NCI-H1436 treated with DMSO at 0.1 percent for 48 hours (cell line): ENCODE measurements at places on chromosomes 13 and 19.

DNA sequence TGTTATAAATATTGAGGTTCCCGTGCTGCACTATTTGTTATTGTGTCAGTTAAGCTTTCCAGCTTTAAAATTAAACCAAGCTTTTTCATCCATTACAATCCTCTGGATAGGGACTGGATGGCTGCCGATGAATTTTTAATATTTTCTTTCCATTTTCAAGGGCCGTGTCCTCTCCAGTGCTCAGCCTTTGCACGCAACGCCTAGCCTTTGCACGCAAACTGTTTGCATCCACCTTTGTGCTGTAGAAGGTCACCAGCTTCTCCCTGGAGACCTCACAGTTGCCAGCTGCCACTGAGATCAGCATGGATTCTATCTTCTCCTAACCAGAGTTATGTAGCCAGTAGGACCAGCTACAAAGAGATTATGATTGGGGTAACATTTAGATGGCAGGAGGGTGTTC, 240.5 kb downstream of the SLC7A1 start:
- no peak for DNase-seq

DNA sequence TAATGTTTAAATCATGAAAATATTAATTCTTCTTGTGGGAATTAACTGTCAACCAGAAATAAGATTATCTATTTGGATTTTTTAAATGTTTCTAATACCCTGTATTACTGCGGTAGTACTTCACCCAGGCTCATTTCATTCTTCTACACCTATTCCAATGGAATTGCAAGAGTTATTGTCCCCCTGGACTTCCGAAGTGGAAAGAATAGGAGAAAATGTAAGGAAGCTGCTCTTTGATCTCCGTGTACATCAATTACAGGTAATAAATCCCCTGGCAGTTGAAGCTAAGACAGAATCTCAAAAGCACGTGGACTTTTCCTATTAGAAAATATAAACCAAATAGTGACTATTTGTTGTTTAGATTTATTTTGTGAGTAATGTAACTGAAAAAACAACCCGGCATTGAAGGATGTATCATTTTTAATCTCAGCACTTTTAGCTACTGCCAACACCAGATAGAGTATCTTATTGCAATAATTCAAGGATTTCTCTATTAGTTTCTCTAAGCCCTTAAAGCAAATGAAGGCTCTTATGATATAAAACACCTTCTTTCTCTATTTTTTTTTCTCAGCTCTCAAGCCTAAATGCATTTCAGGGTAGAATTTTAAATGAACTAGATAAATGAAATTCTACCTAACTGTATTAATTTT, 77.3 kb downstream of the MZT1 start:
- DNase-seq, result no peak

DNA sequence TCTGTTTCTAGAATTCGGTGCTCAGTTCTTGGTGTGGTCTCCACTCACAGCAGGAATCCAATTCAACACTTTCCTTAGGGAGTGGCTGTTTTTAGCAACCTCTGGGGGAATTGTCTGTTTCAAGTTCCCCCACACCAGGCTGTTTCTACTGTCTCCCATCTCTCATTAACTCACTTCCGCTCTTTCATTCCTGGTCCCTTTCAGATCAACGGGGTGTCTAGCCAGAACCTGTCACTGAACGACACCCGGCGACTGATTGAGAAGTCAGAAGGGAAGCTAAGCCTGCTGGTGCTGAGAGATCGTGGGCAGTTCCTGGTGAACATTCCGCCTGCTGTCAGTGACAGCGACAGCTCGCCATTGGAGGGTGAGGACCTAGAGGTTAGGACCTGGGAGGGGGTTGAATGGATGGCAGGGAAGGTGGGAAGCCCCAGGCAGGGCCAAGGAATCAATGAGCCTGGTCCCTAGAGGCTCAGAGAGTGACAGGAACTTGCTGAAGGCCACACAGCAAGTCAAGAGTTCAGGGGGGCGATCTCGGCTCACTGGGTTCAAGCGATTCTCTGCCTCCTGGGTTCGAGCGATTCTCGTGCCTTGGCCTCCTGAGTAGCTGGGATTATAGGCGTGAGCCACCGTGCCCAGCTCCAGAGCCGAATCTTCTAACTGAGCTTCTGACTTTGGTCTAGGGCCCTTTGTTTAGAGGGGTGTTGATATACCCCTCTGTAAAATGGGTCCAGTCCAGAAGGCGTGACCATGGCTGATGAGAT, 25.5 kb downstream of the TJP3 start:
- no peak for DNase-seq

GRCh38 chr13:110912651-110913051, 2.2 kb downstream of the ANKRD10 start:
- no peak for DNase-seq

DNA sequence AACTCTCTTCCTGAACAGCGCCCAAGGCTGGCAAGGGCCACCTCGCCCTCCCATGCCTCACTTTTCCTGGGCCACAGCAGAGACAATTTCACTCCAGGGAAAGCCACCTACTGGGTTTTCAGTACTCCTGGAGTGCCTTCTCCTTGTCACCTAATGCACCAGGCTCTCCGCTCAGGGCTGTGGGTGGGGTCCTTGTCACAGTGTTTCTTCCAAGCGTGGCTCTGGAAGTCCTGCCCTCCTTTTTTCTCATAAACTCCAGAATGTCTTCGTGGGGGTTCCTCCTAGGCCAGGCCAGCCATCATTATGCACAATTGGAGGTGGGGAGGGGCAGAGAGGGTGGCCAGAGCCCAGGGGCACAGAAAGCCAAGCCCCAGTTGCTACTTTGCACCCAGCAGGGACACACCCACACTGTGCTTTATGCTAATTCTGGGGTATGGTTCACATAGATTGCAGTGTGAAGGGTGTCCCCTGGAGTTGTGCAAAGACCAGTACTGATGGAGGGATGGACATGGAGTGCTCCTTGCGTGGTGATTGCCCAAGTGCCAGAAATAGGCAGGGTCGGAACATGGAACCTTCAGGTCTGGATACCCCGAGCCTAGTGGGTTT, 78.8 kb downstream of the CHST8 start:
- no peak for DNase-seq

DNA sequence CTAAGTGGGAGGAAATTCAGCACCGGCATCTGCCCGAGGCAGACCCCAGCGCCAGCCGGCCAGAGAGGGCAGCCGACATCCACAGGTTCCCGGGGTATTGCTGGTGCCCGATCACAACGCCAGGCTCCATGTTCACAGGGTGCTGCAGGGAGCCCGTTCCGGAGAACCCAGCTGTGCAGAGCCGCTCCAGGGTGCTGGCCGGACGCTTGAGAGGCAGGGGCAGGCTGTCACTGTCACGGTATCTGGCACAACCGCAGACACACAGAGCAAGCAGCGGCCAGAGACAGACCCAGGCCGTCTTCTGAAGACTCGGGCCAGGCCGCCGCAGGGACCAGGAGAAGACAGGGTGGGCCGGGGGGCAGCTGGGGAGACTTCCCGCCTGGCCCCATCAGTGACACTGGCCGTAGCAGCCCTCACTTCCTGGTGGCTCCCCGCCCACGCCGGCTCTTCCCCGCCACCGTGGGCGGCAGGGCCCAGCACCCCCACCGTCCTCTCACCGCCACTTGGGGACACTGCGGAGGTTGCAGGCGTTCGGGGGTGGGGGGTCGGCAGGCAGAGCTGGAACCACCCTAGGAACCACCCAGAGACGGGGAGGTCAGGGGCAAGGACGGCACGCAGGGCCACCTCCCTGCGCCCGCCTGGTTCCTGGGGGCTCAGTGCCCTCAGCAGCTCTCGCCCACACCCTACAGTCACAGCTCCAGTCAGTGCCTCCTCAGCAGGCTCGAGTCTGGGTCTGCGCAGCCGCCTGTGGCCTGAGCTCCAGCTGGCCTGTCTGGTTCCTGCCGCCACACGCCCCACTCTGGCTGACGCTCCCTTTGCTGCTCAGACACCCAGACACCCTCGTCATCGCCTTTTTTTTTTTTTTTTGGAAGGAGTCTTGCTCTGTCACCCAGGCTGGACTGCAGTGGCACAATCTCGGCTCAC, 3.8 kb downstream of the RNF126 start:
- DNase-seq, result no peak

- DNase-seq, result no peak
Observed at GRCh38 chr19:10625762-10626138, 397 bp downstream of the SLC44A2 start.

- DNase-seq, result no peak
Observed at GRCh38 chr13:33615436-33615835, 202.5 kb upstream of the RFC3 start.

GRCh38 chr19:44848036-44848811, 2.1 kb downstream of the NECTIN2 start:
- DNase-seq, result no peak

GRCh38 chr13:36979361-36980050, 19.6 kb downstream of the ALG5 start:
- DNase-seq, result no peak

DNA sequence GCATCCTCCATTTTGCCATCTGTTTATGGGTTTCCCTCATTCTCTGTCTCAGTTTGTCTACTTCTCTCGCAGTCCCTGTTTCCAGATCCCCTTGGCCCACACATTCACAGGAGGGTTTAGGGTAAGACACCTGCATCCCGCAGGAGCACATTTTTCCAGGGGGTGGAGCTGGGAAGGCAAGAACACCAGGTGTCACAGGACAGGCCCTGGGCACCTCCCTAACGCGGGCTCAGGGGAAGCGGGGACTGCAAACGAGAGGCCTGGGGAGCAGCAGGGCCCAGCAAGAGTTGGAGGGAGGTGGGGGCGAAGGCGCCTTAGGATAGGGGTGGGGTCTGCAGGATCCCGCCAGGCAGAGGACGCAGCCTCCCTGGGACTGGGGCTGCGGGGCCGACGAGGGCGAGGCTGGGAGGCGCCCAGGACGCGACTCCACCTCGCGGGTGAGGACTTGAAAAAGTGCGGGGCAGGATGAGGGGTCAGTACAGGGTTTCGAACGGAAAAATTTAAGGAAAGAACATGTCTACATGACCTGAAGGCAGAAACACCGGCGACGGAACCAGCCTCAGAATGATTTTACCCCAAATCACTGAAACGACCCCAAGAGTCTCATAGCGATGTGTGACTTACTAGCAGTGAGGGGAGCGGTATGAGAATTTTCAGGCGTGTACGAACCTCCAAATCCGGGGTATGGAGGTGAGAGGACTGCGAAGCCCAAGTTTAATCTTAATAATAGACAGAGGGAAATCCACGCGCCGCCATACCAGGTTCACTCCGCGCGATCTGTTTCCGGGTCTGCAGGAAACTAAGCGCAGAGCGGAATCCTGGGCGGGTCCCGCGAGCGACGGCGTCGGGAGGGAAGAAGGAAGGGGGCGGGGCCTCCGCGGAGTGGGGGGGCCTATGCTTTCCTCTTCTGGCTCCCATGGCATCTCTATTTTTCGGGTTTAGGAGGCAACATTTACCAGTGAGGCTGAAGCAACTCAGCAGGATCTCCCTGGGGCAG, 7.1 kb upstream of the ERVV-2 start:
- DNase-seq, result no peak

- no peak for DNase-seq
Observed at GRCh38 chr19:33699754-33700407, 78.1 kb downstream of the CHST8 start.

DNA sequence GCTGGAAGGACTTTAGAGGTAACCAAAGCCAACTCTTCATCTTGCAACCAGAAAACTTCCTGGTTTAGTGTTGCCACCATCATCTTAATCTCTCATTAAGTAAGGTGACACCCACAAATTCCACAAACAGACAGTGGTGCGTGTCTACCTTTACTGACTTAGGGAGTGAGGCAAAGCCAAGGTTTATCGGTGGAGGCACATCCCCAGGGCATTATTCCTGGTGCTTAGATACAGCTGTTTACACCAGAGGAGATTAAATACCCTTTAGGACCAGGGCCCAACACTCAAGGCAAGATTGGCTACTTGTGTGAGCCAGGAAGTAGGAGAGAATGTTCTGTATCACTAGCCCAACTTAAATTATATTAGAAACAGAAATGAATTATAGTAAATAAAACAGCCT, 9.5 kb downstream of the STOML3 start:
- no peak for DNase-seq

DNA sequence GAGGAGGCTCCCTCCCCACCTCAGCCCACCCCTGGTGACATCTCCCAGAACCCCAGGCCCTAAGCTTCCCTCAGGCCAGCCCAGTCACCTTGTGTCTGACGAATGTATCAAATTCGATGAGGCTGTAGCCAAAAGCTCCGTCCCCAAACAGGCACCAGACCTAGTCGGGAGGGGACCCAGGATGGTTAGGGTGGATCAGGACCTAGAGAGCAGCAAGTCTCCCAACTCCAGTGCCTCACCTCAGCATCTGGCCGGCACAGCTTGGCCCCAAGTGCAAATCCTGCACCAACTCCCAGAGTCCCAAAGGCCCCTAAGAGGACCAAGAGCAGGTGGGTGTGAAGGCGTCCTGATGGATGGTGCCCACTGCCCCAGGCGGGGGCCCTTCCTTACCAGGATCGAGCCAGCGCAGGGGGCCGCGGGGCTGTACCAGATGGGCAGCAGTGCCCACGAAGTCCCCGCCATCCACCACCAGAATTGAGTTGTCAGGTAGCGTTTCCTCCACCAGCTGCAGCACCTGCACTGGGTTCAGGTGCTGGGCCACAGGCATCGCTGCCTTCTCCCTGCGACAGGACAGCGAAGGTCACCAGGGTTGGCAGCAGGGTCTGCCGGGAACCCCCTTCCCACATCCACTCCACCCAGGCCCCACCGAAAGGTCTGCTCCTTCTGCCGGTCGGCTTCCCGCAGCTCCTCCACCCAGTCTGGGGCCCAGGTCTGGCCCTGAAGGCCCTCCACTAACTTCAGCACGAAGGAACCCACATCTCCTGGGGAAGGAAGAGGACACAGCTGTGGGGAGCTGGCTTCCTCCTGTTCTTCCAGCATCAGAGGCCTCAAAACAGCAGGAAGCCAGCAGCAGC, 8.8 kb downstream of the SYDE1 start:
- DNase-seq, result no peak

- DNase-seq, result no peak
Observed at GRCh38 chr13:21616880-21617279, 12.9 kb upstream of the MICU2 start.

DNA sequence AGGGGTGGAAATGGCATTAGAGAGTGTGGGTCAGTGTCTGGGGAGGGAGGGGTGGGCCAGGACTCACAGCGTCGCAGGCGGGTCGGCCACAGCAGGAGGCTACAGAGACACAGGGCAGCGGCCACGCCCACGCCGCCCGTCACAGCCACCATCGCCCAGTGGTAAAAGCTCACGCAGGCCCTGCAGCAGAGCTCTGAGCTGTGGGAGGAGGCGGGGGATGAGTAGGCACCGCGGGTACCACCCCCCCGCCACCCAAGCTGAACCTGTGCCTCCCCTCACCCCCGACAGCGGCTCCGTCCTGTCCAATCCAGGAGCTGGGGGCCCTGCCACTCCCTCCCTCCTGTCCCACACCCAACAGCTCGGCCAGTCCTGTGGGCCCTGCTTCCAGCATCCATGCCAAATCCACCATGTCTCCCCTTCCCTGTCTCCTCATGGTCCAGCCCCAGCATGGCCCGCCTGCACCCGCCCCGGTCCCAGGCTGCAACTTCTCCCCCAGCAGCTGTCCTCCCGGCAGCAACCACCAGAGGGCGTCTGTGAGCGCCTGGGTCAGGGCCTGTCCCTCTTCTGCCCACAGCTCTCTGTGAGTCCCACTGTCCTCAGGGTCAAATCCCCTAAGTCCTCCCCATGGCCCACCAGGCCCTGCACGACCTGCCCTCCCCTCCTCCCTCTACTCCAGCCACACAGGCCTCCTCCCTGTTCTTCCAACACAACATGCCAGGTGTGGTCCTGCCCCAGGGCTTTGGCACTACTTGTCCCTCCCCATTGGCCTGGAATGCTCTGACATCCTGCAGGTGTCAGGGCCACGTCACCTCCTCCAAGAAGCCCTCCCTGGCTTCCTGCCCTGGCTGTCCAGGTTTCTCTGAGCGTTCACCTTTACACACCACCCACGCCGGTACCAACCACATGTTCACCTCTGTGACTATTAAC, 6.0 kb downstream of the TEKTIP1 start:
- DNase-seq, result no peak
